Omental fat pad (tissue), 4 donors: ENCODE measurements at places on chromosomes 4 and X.

GRCh38 chr4:56979421-56980072, 851 bp downstream of the POLR2B start:
- no peak for DNase-seq

GRCh38 chr4:83701041-83701440, 165.1 kb downstream of the GPAT3 start:
- DNase-seq, result no peak

DNA sequence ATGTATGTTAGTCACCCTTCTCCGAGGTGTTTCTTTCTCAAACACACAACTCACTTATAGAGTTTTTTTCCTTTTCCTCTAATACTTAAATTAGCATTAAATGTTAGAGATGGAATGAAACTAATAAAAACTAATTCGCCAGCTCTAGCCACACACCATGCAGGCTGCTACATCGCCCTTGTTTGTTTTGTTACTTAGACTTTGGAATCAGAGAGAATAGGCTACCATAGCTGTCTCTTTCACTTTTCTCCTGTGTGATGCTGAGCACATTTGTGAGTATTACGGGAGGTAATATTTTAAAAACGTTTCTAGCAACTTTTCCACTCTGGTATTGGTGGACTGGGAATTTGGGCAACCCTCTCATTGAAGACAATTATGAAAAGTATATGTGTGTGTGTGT, 43.5 kb downstream of the ESX1 start:
- DNase-seq, result no peak

DNA sequence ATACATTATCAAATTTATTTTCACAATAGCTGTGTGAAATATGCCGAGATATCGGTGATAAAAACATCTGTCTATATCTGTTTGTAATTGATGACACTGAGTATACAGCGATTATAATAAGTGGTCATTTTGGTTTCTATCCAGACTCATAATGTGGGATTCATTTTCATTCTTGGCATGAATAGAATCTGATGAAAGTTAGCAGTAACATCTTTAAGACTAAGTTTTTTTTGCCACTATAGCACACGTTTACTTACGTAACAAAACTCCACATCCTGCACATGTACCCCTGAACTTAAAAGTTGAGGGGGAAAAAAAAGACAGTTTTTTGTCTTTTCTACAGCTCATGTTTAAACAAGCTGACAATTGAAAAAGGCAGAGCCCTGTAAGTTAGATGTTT, 86.4 kb downstream of the PPA2 start:
- no peak for DNase-seq

DNA sequence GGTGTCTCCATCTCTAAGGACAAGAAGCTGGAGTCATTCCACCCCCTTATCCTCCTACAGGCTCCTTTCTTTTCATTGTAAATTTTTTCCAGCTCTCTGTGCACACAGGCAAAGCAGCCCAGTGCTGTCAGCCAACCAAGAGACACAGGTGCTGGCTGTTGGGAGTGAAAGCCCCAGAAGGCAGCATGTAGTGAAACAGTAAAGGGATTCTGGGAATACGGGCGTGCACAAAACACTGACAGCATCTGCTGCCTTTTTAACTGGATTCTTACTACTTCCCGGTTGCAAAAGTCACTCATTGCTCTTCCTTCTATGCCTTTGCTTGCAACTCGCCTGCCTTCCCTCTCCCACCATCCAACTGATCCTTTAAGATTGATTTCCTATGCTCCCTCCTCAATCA, 208.6 kb upstream of the PRPS2 start:
- DNase-seq, result no peak

GRCh38 chr4:77651820-77652219, 46.2 kb downstream of the CXCL13 start:
- DNase-seq, result no peak

DNA sequence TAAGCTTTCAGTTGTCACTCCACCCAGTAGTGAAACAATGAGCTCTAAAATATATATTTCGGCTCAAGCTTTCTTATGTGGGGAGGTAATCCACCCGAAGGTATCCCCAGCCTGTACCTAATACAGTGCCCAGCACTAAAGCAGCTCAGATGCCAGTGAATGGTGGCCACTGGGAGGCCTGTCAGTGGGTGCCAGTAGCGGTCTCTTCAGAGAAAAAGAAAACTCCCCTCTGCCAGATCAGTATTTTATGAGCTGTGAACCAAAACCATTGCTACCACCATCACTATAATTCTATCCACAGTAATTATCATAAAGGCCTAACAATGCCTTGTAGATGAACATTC, 835 bp upstream of the NFKB1 start:
- DNase-seq, result no peak

DNA sequence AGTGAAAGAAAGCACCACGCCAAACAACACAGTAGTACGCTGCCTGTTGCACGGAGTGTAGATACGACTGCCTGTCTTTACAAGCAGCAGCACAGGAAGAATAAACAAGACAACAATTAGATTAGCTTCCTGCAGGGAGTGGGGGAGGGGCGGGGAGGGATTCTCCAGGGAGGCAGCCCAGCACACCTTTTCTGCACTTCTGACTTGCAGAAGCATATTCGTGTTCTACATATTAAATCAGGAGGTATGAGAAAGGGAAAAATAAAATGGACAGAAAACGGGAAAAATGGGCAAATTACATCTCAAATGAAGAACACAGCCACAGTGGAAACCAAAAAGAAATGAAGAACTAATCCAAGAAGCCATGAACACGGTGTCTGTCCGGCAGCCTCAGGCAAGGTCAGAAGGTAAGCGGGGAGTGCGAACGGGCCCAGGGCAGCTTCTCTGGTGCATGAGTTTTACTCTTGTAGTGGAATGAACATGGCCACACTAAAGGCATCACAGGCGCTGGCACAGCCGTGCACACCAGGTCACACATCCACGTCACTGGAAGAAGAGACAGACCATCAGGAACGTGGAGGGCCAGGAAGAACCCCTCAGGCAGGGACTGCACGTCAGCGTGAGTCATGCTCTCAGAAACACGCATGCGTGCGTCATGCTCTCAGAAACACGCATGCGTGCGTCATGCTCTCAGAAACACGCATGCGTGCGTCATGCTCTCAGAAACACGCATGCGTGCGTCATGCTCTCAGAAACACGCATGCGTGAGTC, 20.1 kb upstream of the ADRA2C start:
- no peak for DNase-seq

- no peak for DNase-seq
Observed at GRCh38 chr4:2049811-2050210, 9.3 kb upstream of the NAT8L start.

DNA sequence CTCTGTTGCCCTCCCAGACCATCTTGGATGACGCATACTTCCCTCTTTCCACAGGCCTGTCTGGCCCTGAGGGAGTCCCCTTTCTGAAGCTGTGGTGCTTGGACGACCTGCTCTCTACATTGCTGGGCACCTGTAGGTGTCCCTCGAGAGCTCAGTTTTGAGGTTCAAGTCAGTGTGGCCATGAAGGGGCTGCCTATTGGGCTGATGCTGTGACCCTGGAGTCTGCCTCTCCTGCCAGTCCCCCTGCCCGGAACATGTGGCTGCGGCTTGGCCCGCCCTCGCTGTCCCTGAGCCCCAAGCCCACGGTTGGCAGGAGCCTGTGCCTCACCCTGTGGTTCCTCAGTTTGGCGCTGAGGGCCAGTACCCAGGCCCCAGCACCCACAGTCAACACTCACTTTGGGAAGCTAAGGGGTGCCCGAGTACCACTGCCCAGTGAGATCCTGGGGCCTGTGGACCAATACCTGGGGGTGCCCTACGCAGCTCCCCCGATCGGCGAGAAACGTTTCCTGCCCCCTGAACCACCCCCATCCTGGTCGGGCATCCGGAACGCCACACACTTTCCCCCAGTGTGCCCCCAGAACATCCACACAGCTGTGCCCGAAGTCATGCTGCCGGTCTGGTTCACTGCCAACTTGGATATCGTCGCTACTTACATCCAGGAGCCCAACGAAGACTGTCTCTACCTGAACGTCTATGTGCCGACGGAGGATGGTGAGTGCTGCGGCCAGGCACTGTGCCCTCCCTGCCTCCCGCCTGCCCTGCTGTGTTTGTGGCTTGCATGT, 3.0 kb downstream of the NLGN3 start:
- no peak for DNase-seq

DNA sequence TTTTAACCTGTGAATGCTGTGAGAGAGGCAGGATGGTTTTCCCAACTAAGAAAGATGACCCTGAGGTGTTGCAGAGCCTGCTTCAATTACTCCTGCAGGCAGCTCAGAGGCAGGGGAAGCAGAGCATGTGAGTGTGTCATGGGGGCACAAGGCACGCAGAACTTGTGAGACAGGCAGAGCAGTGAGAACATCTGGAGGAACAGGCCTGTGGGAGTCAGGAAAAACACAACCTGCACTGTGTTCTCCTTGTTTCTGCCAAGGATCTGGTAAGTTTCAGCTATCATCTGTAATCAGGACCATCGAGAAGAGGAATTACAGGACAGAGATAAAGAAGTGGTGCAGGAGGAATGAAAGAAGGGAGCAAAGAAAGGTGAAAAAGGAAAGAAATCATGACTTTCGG, 741.8 kb upstream of the INTU start:
- no peak for DNase-seq

GRCh38 chrX:20796450-20796849, 529.7 kb upstream of the RPS6KA3 start:
- DNase-seq, result no peak

DNA sequence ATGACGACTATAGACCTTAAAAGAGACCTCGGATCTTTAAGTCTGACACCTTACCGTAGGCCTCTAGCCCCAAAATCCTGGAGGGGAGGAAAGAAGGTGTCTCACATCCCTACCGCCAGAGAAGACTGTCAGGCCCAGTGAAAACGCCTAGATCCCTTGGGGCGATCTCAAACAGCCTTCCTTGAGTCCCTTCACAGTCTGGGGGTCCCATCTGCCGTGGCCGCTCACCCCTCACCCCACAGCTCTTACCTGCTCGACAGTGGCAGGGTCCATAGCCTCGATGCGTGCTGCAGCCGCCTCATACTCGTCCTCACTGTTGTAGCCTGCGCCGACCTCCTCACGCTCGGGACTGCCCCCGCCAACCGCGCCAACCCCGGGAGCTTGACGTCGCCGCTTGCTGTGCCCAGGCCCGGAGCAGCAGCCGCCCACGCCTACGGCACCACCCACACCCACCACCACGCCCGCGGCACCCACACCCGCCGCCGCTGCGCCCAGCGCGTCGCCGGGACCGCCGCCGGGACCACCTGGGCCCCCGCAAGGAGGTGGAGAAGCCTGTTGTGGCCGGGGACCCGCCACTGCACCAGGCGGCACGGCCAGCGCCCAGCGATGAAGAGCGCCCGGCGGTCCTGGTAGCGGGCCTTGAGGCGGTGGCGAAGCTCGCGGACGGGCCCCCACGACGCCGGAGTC, 536 bp downstream of the OTUD5 start:
- no peak for DNase-seq

GRCh38 chr4:54783402-54784110, 125.8 kb downstream of the KIT start:
- DNase-seq, result no peak

GRCh38 chr4:8560265-8561047, 19.7 kb upstream of the GPR78 start:
- no peak for DNase-seq

DNA sequence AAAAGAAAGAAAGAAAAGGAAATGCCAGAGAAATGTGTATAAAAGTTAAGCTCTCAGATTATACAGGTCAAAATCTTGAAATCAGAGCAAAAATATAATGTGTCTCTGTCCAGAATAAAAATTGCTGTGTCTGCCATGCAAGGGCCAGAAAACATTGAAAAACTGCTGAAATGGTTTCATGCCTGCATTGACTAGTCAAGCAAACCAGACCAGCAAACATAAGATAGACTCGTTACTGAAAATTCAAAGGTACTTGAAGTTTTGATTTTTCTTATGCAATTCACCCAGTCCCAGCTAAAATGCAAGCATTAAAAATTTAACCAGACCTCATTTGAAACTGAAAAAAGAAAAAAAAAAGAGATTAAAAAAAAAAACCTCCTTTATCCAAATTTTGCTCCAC, 37.2 kb upstream of the NPFFR2 start:
- no peak for DNase-seq

GRCh38 chr4:56181140-56181953, 205.9 kb downstream of the AASDH start:
- no peak for DNase-seq

DNA sequence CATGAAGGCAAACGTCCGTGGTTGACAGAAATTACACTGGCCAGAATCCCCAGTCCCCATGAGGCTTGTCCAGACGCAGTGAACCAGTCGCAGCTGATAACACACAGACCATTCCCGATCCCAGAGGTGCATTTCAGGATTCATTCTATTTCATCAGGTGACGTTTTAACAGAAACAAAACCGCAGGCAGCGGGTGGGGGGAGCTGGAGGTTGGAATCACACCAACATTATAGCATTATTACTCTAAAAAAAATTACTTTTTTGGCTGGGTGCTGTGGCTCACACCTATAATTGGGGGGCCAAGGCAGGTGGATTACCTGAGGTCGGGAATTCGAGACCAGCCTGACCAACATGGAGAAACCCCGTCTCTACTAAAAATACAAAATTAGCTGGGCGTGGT, 25.2 kb downstream of the NOP14 start:
- DNase-seq, result no peak

DNA sequence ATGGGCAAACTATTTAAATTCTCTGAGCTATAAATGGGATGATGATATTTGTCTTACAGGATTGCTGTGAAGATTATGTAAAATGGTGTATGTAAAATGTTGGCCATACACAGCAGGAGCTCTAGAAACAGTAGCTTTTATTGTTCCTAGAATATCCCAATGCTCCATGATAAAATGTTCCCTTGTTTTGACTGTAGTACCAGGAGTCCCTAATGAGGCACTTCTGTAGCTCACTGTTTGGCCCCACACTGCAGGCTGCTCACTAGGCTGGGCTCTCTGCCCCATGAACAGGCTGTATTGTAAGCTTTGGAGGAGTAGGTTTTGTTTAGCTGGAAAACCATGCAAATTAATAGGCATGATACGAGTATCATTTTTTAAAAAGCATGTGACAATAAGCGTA, 3.3 kb upstream of the FGA start:
- no peak for DNase-seq

DNA sequence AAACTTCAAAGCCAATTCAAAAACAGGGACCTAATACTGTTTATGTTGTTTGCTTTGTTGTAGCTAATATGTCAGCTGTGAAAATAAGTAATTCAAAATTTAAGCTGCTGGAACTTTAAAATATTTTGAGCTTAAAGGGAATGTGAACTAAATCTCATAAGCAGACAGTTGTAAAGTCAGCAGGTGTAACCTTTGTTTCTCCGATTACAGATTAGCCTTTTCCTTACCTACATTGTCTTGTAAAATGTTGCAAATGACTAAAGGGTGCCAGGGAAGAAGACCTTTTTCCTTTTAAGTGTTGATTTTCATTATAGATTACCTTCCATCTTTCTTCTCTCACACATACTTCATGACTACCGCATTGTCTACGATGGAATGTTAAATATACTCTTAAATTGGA, 405.1 kb downstream of the KCNIP4 start:
- no peak for DNase-seq

GRCh38 chr4:86376850-86377249, 17.0 kb upstream of the MAPK10 start:
- DNase-seq, result no peak

DNA sequence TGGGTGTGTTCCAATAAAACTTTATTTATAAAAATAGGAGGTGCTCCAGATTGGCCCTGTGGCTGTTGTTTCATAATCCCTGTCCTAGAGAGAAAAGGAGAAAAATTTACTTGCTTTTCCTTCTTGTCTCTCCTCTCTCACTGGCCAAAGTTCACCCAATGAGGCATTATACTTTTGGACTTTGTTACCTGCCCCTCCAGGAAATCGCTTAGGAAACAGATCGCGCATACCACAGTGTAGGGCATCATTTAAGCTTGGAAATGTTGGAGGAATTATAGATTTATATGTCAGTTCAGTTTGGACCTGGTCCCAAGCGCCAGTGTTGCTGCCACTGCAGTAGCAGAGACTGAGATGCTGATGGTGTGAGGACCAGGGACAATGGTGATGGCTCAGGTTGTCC, 337.6 kb upstream of the NR3C2 start:
- DNase-seq, result no peak
